CD4-positive, alpha-beta T cell treated with Interferon alpha-2 for 1 hour (primary cell): ENCODE measurements at places on chromosomes 13 and 19.

DNA sequence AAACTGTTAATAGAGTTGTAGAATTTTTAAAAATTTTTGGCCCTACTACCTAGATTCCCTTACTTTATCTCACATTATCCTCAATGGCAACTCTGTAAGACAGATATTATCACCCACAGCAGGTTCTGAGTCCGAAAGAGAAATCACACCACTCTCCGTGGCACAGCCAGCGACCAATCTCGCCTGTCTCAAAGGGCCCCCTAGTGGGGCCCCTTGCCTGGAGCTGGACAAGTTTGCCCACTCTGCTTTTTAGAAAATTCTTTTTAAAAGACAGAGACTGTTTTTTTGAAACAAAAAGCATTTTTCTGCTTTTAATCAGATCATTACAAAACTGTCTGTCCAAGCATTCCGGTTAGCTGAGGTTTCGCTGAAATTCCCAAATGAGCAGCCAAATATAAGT lies 21.7 kb downstream of the PHF11 start:
- no peak for DNase-seq

DNA sequence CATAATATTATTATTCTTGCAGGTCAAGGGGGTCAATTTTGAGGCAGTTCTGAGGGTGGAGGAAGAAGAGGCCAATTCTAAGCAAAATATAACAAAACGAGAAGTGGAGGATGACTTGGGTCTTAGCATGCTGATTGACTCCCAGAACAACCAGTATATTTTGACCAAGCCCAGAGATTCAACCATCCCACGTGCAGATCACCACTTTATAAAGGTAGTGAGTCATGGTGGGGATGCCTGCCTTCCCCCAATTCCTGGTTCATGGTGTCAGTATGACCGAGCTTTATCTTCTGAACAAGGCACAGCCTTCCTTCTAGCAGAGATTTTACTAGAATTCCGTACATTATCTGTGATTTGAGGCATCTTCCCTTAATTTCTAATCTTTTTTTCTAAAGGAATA lies 9.4 kb upstream of the DCUN1D2 start:
- DNase-seq: no peak

GRCh38 chr13:111668451-111668850 lies 348.0 kb downstream of the TEX29 start:
- no peak for DNase-seq

GRCh38 chr19:9668544-9668943 lies 6.4 kb downstream of the ZNF562 start:
- DNase-seq: no peak

DNA sequence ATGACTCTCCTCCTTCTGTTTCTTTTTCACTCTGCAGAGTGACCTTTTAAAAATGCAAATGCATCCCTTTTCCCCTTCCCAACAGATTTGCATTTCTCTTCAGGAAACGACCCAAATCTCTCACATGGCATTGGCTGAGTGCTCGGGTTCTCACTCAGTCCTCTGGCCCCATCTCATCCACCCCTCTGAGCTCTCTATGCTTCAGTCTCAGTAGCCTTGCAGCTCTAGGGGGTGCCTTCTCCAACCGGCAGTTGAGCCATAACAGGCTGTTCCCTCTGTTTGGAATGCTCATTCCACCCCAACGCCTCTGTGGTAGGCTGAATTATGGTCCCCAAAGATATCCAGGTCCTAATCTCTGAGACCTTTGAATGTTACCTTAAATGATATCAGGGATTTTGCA lies 78.2 kb downstream of the AKAP11 start:
- DNase-seq: no peak

DNA sequence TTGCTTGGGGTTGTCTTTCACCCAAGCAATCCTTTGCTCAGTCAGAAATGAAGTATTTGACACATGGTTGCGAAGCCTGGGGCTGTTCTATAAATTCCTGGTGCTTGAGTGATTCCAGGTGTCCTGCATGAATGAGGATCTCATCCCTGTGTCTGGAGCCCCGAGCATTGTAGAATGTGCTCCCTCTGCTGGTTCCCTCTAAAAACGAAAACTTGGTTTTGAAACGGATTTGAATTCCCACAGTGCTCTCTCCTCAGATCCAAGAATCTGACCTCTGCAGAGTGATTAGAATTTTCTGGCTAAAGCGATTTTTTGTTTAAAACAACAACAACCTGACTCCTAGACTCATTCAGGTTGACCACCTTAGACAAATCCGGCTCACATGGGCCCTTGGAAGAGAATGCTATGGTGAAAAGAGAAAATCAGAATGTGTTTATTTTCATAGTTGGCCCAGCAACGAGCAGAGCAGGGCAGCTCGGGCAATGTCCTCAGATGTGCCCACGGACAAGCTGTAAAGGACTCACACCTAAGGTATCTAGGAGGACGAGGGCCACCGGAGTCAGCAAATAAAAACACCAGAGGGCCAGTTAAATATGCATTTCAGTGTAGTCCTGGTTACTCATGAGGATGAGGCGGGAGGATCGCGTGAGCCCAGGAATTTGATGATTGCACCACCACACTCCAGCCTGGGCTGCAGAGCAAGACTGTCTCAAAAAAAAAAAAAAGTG lies 8.7 kb upstream of the ATP12A start:
- no peak for DNase-seq

GRCh38 chr13:21053231-21053630 lies 8.2 kb downstream of the LATS2 start:
- DNase-seq: no peak

DNA sequence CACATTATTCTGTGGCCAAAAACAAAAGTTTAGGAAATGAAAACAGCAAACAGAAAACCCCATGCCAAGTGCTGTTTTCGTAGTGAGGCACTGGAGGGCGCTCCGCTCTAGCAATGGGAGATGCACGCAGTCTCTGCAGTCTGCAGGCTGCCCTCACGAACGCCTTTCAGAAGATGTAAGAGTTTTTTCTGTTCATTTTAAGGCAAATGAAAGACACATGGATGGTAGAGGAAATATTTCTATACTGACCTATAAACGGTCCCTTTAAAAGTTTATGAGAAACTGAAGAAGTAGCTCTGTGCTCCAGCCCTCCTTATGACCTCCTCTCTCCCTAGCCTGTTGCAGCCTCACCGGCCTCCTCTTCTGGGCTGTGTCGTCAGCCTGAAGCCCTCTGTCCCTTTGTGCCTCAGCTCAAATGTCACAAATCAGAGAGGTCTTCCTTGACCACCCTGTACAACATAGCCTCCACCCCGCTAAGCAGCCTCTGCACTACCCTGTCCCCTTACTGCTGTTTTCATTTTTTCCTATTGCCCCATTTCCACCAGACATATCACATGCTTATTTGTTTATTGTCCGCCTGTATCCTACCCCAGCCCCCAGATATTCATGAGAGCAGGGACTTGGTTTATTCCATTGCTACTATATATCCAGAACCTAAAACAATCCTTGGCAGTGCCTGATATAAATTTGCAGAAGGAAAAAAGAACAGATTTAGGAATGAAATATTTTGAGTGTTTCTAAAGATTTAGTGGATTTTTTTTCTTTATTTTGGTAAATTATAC lies 116.4 kb downstream of the TM9SF2 start:
- no peak for DNase-seq

DNA sequence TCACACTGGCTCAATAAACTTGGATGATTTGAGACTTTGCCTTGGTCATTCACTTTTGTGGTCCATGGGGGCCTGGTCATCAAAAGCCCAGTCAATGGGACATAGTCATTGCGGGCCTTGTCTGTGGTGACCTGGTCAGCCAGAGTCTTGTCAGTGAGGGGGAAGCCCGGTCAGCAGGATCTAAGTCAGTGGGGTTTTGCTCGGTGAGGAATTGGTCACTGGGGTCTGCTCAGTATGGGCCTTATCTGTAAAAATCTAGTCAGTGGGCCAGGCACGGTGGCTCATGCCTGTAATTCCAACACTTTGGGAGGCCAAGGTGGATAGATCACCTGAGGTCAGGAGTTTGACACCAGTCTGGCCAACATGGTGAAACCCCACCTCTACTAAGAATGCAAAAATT lies 63.7 kb upstream of the TPM4 start:
- no peak for DNase-seq

- DNase-seq: no peak
Observed at GRCh38 chr13:112252804-112253590, 123.2 kb upstream of the SPACA7 start.

DNA sequence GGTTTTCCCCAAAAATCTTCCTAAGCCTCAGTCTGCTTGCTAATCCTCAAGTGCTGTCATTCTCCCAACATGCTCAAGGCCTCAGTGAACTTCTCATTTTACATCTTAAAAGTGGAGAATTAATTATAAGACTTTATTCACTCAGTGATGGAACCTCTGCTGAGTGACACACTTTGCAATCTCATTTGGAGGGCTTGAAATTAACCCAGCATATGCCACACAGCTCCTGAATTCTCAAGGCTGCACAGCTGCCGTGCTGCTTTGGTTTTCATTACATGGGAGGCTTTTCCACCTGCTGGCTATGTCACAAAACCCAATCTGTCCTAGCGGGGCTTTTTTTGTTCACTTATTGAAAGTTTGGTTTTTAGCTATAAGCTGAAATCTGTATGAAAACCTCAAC lies 28.3 kb upstream of the SERPINE3 start:
- no peak for DNase-seq

DNA sequence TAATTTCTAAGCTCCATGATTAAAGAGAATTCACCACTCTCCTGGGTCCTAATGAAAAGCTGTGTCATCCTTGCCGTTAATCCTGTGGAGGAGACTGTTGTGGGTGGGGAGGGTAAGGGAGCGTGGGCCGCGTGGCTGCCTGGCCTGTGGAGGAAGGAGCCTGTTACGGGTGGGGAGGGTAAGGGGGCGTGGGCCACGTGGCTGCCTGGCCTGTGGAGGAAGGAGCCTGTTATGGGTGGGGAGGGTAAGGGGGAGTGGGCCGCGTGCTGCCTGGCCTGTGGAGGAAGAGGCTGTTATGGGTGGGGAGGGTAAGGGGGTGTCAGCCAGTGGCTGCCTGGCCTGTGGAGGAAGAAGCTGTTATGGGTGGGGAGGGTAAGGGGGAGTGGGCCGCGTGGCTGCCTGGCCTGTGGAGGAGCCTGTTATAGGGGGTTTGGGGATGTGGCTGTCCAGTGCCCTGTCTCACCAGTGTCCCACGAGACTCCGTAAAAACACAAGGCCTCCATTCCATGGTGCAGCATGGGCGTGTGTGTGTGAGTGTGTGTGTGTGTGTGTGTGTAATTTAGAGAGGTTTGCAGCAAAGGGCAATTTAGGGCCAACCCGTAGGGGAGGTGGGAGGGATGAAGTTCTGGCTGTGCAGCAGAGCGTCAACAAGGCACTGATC lies 15.6 kb upstream of the DCUN1D2 start:
- DNase-seq: no peak

GRCh38 chr13:44523146-44524015 lies 52.7 kb downstream of the TSC22D1 start:
- no peak for DNase-seq

DNA sequence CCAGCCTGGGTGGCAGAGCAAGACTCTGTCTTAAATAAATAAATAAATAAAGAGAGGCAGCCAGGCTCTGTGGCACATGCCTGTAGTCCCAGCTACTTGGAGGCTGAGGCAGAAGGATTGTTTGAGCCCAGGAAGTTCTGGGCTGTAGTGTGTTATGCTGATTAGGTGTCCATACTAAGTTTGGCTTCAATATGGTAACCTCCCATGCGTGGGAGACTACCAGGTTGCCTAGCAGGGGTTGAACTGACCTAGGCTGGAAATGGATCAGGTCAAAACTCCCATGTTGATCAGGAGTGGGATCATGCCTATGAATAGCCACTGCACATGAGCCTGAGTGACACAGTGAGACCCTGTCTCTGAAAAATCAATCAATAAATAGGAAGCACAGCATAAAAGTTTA lies 4.0 kb upstream of the SNRNP70 start:
- no peak for DNase-seq
